CD4-positive, alpha-beta T cell treated with Interleukin-15 for 4 hours (primary cell): ENCODE measurements at places on chromosomes 7 and 10.

DNA sequence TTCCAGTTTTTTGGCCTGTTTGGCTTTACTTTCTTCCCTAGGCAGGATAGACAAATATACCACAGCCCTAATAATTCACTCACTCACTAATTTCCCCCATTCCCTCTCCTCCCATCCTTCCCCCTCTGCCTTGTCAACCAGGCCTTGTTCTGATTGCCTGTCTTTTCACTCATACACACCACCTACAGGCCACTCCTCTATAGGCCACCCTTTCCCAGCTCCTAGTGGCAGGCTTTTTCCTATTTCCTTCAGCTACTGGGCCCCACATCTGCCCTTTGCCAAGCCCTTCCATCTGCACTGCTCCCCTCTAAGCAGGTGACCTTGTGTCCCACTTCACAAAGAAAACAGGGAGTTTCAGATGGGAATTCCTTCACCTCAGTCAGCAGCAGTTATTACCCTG lies 59.8 kb upstream of the MSRB2 start:
- no peak for DNase-seq

DNA sequence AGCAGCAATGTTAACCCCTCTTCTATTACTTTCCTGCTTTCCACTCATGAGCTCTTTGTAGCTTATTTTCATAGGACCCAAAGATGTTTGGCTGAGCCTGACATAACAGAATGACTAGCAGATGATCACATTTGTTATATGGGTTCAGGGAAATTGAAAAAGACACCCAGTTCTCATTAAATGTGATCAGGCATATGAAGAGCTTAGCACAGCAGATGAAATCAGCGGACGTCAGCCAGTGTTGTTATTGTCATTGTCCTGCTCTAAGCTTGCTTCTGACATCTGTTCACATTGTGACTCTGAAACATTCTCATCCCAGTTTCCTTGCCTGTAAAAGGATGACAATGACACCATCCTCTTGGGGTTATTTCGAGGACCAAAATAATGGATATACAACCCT lies 43.5 kb downstream of the FAM241B start:
- no peak for DNase-seq

DNA sequence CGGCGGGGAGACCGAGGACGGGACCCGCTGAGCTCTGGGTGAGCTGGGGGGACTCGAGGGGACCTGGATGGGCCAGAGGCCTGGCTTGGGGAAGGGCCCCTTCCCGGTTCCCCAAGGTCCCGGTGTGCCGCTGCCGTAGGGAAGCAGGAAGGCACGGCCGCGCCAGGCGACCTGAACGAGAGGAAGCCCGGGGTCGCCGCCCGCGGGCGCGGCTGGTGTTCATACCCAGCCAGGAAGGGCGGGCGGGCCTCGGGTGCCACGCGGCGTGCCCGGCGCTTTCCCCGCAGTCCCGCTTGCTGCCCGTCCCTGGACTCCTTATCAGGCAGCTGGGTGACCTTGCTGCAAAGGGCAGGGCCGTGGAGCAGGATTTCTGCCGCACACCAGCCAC lies 38.0 kb downstream of the ZNF777 start:
- peak; percentile 4 for DNase-seq

GRCh38 chr10:48807791-48808470 lies 123.3 kb downstream of the WDFY4 start:
- DNase-seq, result no peak

- no peak for DNase-seq
Observed at GRCh38 chr7:5094641-5095040, 49.0 kb downstream of the RBAK start.

DNA sequence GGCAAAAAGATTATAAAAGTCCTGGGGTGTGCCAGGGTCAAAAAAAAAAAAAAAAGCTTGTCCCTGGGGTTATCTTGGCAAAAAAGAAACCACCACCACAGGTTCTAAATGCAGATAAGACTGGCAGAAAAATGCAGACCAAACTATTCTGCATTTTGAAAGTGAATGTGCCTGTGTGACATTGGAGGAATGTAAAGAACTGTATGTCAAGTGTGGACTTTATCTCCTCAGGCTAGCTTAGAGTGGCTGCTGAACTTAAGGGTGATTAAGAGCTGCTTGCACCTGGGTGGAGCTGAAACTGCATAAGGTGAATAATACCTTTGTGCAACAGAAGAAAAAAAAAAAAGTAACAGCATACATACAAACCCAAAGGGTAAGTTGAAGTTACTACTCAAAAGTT lies 1.3 kb upstream of the NAPEPLD start:
- DNase-seq, result no peak

DNA sequence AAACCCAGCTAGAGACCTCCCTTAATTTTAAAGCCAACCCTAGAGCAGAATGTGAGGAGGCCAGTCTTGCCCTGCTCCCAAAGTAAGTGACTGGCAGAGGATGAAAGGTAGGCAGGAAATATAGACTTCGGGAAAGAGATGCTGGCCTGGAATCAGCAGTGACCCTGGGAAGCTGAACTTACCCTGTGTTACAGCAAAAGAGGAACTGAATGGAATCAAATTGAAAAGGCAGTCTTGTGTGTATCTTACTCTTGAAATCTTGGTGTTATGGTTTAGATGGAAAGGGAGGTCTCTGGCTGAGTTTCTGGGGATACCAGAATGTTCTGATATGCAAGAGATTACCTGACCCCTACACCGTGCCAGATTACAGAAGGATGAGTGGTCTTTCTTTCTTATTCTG lies 7.9 kb upstream of the CFAP43 start:
- DNase-seq, result no peak

- DNase-seq, result no peak
Observed at GRCh38 chr10:21511095-21511570, 14.3 kb downstream of the SKIDA1 start.

- DNase-seq, result no peak
Observed at GRCh38 chr7:99289185-99289584, 16.5 kb downstream of the MYH16 start.

DNA sequence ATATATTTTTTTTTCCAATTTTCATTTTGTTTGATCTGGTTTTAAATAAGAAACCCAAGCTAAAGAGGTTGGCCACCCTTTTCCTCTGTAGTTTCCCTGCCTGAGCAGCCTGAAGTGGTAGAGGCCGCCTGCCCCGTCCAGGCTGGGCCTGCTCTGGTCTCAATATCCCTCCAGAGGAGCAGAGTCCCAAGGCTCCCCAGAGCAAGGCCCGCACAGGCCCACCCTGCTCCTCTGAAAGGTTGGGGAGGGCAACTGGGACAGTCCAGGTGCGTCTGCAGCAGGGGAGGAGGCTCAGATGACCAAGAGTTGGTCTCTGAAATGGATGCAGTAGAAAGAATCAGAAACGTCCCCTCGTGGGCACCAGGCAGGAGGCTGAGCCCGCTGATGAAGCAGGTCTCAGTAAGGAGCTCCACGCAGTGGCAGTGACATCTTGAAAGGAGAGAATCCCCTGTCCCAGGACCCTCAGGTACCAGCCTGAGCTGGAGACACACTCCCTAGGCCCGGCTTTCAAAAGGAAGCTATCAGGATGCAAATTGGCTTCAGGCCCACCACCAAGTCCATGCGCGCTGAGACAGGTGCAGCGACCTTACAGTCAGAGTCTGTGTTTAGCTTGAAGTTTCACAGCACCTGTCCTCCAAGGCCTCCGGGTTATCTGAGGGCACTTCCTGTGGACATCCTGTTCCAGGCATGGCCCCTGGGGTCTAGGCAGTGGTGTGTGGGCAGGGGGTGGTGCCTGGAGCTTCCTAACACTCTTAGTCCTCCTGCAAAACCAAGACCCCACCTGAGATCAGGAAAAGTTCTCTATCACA lies 37.7 kb downstream of the EN2 start:
- DNase-seq, result no peak

DNA sequence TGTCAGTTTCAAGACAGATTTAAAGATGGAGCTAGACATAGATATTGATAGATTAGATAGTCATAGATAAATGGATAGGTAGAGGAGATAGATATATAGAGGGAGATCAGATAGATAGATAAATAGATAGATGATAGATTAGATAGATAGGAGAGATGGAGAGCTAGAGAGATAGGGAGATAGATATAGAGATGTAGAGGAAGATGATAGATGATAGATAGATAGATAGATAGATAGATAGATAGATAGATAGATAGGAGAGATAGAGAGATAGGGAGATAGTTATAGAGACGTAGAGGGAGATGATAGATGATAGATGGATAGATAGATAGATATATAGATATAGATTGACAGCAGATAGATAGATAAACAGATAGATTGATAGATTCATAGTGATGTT lies 1038.8 kb upstream of the AUTS2 start:
- DNase-seq, result no peak

DNA sequence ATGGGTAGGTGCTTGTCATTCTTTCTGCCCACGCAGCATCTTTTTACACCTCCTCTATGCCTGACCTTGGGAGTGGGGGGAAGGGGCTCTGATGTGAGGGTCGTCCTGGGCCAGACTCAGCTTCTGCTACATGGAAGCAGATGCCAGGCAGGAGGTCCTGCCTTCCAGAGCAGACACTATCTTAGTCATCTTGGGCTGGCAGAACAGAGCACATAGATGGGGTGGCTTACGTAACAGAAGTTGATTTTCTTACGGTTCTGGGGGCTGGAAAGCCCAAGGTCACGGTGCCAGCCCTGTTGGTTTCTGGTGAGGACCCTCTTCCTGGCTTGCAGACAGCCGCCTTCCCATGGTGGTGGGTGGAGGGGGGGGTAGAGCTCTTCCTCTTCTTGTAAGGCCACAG lies 159.0 kb downstream of the PRKAG2 start:
- DNase-seq, result no peak

- no peak for DNase-seq
Observed at GRCh38 chr7:70434376-70434775, 697.6 kb upstream of the GALNT17 start.

- DNase-seq, result no peak
Observed at GRCh38 chr7:153091477-153091876, 331.9 kb downstream of the ACTR3B start.

DNA sequence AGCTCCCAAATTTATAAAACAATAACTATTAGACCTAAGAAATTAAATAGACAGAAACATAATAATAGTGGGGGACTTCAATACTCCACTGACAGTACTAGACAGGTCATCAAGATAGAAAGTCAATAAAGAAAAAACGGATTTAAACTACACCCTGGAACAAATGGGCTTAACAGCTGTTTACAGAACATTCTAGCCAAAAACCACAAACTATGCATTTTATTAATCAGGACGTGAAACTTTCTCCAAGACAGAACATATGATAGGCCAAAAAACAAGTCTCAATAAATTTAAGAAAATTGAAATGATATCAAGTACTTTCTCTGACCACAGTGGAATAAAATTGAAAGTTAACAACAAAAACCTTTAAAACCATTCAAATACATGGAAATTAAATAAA lies 46.4 kb downstream of the ZNF680 start:
- no peak for DNase-seq

DNA sequence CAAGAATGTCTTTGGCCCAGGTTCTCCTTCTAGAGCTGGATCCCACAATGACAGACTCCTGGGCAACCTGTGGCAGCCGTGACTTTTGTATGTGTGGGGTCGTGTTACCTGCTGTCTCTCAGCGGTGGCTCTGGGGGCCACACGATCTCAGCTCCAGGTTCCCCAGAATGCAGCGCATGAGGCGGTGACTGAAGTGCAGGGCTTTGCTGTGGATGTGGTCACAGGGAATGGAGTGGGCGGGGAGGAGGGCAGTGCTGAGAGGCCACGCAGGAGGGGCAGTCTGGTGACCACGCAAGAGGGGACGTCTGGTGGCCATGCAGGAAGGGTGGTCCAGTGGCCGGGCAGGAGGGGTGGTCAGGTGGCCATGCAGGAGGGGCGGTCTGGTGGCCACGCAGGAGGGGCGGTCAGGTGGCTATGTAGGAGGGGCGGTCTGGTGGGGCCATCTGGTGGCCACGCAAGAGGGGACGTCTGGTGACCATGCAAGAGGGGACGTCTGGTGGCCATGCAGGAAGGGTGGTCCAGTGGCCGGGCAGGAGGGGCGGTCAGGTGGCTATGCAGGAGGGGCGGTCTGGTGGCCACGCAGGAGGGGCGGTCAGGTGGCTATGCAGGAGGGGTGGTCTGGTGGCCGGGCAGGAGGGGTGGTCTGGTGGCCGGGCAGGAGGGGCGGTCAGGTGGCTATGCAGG lies 112.7 kb downstream of the ACTR3B start:
- DNase-seq, result no peak

DNA sequence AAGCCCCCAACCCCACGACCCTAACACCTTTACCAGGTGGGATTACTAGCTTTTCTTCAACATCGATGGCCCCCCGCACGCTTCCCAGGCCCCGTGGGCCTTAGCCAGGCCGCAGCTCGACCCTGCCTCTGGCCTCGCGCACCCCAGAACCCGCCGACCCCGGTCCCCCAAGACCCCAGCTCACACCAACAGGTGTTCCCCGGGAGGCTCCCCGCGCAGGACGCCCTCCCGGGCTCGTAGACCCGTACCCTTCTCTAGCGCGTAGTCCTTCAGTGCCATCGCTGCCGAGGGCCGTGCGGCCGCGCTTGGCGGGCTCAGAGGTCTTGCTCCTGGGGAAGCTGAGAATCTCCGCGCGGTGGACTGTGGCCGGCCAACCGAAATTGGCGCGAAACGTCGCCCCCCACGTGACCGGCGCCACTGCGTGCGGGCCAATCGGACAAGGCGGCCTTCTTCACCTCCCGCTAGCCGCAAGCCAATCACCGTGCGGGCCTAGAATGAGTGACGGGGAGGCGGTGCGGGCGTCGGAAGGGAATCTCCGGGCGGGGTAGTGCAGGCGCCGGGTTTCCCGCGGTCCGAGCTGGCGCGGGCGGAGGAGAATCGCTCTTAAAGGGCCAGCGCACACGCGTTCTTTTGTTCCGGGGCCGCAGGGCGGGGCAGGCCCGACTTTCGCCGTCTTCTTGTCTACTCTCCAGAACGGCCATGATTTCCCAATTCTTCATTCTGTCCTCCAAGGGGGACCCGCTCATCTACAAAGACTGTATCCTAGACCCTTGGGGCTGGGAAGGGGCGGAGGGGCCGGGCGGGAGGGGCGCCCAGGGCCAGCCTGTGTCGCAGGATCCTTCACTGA lies at the start of the genes AP4M1 and MCM7:
Gene AP4M1 (plus strand): TSS at position 628 of the 847 bp plus-strand sequence. CDS start 72 bp downstream, at position 700.
Gene MCM7 (minus strand): TSS at position 382 of the 847 bp plus-strand sequence. CDS start 103 bp downstream, at position 279.
- peak; percentile 97 for DNase-seq

GRCh38 chr7:70190281-70190680 lies 592.0 kb downstream of the AUTS2 start:
- DNase-seq, result no peak

DNA sequence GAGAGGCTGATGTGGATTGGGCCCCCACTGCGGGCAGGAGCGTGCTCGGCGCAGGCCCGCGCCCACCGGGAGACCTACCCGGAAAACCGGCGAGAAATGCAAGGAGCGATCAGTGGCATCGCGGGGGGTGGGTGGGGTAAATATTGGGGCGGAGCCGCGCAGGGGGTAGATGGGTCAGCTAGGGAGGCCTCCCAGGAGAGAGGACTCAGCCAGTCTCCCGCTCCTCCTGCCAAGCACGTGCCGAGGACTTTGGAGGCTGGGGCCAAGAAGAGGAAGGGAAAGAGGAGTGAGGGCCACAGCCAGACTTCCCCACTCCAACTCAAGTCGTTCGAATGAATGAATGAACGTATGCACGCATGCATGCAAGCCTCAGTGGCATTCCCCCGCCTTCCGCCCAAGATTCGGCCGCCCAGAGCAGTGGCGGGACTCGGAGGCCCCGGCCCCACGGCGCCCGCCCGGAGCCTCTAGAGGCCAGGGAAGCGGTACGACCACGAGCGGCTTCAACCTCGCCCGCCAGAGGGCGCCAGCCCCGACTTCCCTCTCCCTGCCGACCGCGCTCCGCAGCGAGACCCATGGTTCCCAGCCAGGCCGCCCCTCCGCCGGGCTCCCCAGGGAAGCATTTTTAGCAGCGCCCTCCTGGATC lies 3.6 kb downstream of the NPM3 start:
- peak; percentile 77 for DNase-seq
